Activated T-helper 9 cell treated with anti-CD3 and anti-CD28 coated beads, Interleukin-2, amount 50 U/mL, for 16 hours (primary cell): ENCODE measurements at places on chromosomes 1 and 21.

GRCh38 chr1:151405187-151405951 is 6.0 kb downstream of the PSMB4 start:
- DNase-seq, result no peak

DNA sequence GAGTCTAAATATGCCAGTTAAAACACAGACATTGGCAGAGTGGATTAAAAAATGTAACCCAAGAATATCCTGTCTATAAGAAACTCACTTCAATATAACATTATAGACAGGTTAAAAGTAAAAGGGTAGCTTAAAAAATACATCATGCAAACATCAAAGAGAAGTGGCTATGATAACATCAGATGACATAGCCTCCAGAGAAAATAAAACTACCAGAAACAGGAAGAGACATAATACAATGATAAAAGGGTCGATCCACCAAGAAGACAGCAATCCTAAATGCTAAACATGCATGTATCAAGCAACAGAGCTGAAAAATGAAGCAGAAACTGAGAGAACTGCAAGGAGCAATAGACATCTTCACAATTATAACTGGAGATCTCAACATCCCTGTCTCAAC is 190.2 kb upstream of the NR5A2 start:
- no peak for DNase-seq

- DNase-seq, result no peak
These were observed 4.9 kb downstream of the LIX1L start for GRCh38 chr1:145952903-145953302.

DNA sequence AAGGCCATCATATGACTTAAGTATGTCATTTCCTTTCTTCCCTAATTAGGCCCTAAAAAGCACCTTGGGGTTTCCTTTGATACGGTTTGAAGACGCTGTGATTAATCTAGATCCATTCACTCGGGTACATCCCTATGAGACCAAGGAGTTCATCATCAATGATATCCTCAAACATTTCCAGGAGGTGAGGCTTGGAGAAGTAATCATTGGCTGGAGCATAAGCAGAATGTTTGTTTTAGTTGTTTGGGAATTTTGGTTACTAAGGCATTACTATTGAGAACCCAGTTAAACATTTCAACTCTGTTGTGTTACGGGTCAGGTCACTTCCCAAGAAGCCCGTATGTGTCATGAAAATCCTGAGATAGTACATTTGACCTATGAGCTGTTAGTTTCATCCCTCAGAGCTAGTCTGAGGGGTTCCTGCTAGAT is 185.2 kb downstream of the VPS13D start:
- DNase-seq, result no peak

DNA sequence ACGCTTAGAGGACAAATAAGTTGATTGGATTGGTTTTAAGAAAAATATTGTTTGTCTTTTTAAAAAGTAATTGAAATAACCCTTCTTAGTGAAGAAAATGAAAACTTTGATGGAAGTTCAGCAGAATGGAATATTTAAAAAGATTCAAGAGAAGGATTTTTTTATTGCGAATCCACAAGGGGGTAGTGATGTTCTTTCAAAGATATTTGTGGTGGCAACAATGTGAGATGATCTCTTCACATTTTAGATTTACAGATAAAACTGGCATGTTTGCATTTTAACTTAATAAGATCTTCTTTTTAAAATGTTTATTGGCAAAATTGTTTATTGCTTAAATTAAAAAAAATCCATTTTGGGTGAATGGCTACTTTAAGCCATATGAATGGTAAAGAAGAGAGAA is 8.9 kb downstream of the CAMTA1 start:
- no peak for DNase-seq

DNA sequence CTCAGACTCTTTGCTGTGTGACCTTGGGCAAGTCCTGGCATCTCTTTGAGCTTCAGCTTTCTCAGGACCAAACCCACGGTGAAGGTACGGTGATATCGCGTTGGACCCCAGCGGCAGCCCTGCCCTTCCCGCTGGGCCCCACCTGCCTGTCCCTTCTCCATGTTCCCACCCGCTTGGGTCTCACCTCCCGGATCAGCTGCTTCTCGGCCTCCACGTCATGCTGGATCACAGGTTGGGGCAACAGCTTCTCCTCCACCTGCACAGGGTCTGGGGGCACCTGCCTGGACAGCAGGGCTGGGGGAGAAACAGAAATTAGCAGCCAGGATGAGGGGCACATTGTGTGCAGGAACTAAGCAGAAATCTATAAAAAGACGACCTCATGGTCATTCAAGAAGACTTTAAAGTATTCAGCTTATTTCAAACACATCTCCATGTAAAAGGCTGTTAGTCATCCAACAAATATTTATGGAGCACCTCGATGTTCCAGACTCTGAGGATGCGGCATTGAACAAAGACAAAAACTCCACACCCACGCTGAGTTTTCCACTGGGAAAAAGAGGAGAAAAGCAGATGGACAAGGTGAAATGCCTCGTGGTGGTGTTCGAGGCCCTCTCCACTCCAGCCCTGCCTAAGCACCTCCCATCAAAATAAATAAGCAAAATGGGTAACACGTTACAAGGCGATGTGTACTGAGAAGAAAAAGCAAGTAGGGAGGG is 19.5 kb downstream of the KIF17 start:
- DNase-seq, result no peak

DNA sequence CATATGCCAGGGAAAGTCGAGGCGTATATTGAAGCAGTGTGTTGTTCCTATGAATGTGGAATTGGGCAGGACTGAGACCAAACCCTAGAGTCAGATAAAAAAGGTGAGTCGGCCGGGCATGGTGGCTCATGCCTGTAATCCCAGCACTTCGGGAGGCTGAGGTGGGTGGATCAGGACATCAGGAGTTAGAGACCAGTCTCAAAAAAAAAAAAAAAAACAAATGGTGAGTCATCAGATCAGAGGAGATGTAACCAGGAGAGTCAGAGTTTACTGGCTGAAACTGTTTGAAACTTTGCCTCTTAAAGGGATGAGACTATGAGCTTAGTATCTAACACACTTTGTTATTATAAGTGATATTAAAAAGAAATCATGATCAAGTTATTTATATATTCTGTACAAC is 26.4 kb upstream of the SYCP1 start:
- DNase-seq, result no peak

GRCh38 chr1:86858524-86859261 is 55.2 kb downstream of the SELENOF start:
- DNase-seq, result no peak

DNA sequence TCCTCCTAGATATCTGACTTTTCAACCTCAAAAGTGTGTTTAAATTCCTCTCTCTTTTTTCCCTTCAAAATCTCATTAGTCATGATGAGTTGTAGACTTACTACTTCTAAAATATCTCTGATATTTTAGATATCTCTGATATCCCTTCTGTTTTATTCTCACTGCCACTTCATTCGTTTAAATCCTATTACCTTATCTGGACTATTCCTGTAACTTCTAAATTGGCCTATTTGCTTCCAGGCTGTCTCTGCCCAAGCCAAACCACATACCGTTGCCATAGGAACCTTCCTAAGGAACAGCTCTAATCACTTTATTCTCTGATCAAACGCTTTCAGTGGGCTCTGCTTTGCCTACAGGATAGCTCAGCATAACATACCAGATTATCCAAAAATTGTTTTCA is 333.1 kb upstream of the CHRM3 start:
- no peak for DNase-seq

GRCh38 chr21:39071623-39072214 is 111.5 kb downstream of the PSMG1 start:
- no peak for DNase-seq

GRCh38 chr21:37861561-37861960 is 54.7 kb downstream of the KCNJ6 start:
- no peak for DNase-seq

GRCh38 chr1:172532700-172533512 is at the start of gene SUCO:
Gene SUCO, plus strand, starts transcription at chr1:172533150. Its CDS starts 286 bp downstream, at chr1:172533436.
- peak; percentile 100 for DNase-seq

GRCh38 chr1:205918955-205919746 is 24.1 kb downstream of the SLC26A9 start:
- DNase-seq, result peak; percentile 29

GRCh38 chr1:193729429-193729828 is 543.0 kb upstream of the B3GALT2 start:
- no peak for DNase-seq

DNA sequence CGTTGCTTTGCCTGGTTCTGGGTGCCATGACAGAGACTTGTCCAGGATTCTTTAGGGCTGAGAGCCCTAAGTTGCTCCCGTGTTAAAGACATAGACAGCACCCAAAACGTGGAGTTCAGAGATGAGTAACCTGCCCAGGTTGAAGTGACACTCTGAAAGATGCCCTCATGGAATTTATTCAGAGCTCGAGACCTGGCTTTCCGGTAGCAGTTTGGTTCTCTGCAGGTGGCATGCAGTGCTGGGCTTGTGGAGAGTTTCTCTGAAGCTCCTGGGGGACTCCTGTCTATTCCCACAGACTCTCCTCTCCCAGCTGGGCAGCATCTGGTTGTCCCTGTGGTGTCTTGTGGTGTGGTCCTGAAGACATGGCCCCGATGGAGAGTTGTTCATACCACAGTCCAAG is 241.0 kb downstream of the RHOU start:
- DNase-seq, result no peak

GRCh38 chr1:168285971-168286927 is 5.6 kb downstream of the TBX19 start:
- no peak for DNase-seq

- no peak for DNase-seq
These were observed 104.6 kb upstream of the IVNS1ABP start for GRCh38 chr1:185421485-185422107.

- no peak for DNase-seq
These were observed at the start of gene NCF2 for GRCh38 chr1:183590244-183591191. Gene NCF2, minus strand, starts transcription at chr1:183590459. Its CDS starts 130 bp downstream, at chr1:183590329.

DNA sequence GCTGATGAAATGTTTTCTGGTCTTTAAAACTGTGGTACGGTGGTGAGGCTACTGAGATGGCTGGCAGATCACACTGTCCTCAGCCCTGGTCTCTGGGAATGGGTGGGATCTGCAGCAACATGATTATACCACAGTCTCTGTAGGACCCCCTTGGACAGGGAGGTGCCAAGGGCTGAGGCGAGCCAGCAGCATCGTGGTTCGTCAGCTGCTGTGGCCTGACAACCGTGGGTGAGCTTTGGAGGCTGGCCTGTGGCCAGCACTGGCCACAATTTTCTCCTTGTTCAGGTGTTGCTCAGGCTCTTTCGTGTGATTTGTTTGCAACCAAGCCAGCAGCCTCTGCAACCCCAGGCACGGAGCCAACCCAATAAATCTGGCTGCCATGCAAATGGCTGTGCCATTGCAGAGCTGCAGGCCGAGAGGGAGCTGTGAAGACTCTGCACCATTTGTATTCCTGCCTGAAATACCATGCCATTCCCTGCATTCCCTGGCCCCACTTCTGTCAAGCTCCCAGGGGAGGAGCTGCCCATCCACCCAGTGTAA is 70.9 kb downstream of the PCP4 start:
- no peak for DNase-seq

- no peak for DNase-seq
These were observed 27.6 kb downstream of the PODN start for GRCh38 chr1:53089478-53090226.

GRCh38 chr1:59354709-59355337 is 57.9 kb downstream of the FGGY start:
- DNase-seq, result no peak

DNA sequence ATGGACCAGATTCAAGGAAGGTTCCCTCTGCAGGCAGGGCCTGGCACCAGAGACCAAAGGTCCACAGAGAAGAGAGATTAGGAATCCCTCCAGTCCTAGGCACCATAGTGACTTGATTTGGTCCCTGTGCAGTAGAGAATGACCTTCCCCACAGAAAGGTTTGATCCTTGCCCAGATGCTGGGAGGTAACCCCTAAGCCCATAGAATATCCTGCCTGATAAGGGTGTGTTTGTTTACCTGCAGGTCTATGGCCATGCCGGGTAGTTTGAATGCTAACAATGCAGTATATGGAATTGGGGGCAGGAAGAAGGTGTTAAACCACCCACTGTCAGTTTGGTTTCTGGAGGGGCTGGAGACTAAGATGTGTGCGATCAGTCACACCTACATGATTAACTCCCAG is 57.1 kb upstream of the NFASC start:
- DNase-seq, result no peak

- no peak for DNase-seq
These were observed at the start of gene CNKSR1 for GRCh38 chr1:26177182-26177684. Gene CNKSR1, plus strand, starts transcription at chr1:26177491. Its CDS starts 57 bp downstream, at chr1:26177548.

- DNase-seq, result no peak
These were observed 287.5 kb downstream of the HLX start for GRCh38 chr1:221166559-221167318.

GRCh38 chr21:46621457-46622182 is 13.9 kb upstream of the PRMT2 start:
- no peak for DNase-seq

- no peak for DNase-seq
These were observed 276.5 kb downstream of the PLPP3 start for GRCh38 chr1:56302878-56303277.

GRCh38 chr1:16267690-16268180 is 30.8 kb upstream of the CPLANE2 start:
- no peak for DNase-seq

DNA sequence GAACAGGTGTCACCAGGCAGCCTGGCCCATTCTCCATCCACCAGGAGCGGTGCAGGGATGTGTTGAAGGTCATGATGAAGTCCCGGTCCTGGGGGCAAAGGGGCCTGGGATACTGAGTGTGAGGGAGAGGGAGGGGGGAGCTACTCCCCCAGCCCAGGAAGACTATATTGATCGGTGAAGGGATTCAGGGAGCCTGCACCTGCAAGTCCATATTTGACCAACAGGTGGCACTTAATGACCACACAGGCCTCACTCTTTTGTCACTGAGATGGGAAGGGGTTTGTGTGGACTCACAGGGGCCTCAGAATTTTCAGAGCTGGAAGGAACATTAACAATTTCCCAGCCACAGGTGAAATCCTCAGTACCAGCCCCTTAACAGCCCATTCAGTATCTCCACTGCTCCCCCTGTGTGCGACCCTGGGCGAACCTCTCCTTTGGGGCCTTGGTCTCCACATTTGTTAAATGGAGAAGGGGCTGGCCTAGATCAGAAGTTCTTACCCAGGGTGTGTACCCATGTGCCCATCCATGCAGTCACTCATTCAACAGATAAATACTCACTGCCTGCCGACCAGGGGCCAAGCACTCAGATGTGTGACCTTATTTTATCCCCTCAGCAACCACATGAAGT is 55.6 kb downstream of the NKAIN1 start:
- no peak for DNase-seq

- no peak for DNase-seq
These were observed 585.8 kb downstream of the ADGRL2 start for GRCh38 chr1:82386365-82387011.

DNA sequence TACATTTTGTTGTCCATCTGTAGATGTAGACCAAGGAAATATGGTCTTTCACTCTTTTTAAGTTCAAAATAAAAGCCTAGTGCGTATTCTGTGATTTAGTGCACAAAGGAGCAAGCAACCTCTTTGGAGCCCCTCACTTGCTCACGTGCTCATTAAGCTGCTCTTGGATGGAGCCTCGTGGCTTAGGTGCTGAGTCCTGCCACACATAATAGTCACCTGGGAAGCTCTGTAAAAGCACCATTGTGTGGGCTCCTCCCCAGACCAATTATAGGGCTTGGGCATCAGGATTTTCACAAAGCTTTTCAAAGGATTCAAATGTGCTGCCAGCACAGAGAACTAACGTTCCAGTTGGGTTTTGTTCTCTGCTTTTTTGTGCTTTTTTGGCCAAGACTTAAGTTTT is 85.0 kb downstream of the PCP4 start:
- DNase-seq, result no peak
